ENCODE measurements at places on chromosomes 11 and 22.

GRCh38 chr22:32858957-32859356 lies 57.5 kb downstream of the TIMP3 start:
- DNase-seq: no peak

DNA sequence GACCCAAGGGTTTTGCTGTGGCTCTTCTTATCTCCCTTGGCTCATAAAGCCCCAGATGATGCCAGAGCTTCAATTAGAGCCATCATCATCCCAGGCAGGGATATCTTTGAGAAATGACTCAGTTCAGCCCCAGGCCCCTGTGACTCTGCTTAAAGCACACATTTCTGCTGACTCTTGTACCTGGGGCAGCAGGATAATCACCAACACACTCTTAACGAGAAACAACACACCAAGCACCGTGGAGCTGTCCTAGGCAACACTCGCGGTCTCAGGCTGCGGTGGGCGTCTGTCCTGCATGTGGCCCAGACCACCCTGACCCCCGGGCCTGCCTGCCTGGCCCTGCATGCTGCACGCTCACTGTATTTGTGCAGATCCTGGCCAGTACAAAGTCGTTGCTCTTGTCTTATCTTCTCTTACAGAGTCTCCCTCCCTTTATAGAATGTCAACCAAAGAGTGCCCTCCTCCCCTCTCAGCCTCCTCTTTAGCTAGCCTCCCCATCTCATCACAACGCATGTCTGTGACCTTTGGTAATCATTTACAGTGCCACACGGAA lies 114.2 kb upstream of the PARVA start:
- no peak for DNase-seq

- DNase-seq: no peak
Observed at GRCh38 chr11:83069441-83070043, 2.2 kb downstream of the RAB30 start.

DNA sequence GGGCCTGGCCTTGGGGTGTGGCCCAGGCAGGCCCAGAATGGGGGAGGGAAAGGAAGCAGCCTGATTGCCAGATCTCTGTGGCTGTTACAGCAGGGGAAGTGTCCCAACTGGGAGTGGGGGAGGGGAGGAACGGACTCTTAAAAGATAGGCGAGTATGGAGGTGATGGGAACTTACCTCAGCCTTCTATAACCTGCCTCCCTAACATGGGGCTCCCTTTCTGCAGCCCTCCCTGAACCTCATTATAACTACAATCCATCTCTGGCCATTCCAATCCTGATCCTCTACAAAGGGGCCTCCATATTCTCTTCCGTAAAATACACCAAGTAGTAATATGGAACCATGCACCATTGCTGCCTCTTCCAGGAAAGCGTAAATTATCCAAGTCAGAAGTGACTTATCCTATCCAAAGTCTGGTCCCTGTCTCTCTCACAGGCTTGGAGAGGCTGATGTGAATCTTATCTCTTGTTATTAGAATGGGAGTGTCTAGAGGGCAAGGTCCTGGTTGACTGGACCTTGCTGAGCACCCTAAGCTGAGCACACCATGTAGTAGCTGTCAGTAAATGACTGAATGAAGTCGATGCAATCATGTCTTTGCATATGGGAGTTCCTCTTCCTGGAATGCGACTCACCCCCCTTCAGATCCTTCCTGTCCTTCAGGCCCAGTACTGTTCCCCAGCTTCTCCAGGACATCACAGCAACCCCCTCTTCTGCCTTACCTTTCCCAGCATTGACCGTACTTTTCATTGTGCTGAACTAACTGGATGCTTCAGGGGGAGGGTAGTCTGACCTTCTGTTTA lies 5.9 kb downstream of the RHOG start:
- DNase-seq: no peak

GRCh38 chr11:118652681-118653181 lies 26.7 kb downstream of the TREH start:
- no peak for DNase-seq

- DNase-seq: no peak
Observed at GRCh38 chr11:95418916-95419315, 187.9 kb upstream of the SESN3 start.

DNA sequence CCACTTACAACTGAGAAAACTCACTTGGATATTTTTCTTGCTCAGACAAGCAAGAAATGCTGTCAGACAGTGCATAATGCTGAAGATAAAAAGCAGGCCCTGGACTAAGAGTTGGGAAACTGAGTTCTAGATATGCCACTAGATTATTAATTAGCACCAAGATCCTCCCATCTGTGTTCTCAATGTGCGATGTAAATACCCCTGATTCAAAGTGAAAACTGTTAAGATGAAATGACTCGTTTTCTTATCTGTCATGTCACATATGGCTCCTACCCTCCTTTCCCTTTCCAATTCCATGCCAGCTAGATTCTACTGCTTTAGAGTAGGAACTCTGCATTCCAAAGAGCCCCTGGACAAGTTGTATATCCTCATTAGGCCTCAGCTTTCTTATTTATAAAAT lies 88.9 kb upstream of the CLNS1A start:
- DNase-seq: no peak

- DNase-seq: no peak
Observed at GRCh38 chr22:45262931-45263462, 21.8 kb upstream of the UPK3A start.

GRCh38 chr22:48342016-48342415 lies 1485.7 kb downstream of the BRD1 start:
- no peak for DNase-seq

DNA sequence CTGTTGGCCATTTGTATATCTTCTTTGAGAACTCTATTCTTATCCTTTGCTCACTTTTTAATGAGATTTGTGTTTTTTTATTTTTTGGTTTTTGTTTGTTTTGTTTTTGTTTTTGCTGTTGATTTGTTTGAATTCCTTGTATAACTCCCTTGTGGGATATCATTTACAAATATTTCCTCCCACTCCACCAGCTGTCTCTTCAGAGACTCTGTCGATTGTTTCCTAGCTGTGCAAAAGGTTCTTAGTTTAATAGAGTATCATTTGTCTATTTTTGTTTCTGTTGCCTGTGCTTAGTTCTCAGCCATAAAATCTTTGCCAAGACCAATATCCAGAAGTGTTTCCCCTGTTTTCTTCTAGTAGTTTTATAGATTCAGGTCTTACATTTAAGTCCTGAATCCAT lies 82.4 kb downstream of the ARHGAP32 start:
- DNase-seq: no peak

GRCh38 chr11:3617990-3618389 lies 23.8 kb downstream of the ART5 start:
- DNase-seq: no peak

GRCh38 chr22:36546092-36546804 lies 17.3 kb upstream of the EIF3D start:
- DNase-seq: peak; percentile 32

DNA sequence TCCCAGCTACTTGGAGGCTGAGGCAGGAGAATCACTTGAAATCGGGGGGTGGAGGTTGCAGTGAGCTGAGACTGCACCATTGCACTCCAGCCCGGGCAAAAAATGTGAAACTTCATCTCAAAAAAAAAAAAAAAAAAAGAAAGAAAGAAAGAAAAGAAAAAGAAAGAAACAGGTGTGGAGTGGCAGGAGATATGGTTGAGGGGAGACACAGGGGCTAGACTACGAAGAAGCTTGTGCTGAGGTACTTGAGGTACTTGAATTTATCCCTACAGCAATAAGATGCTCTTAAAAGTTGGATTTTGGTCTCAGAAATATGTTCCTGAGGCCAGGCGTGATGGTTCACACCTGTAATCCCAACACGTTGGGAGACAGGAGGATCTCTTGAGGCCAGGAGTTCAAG lies 2.2 kb upstream of the MAJIN start:
- DNase-seq: no peak

- no peak for DNase-seq
Observed at GRCh38 chr22:24810043-24810749, 4.2 kb downstream of the SGSM1 start.

GRCh38 chr11:5460983-5461621 lies 12.0 kb downstream of the OR51I2 start:
- DNase-seq: no peak

DNA sequence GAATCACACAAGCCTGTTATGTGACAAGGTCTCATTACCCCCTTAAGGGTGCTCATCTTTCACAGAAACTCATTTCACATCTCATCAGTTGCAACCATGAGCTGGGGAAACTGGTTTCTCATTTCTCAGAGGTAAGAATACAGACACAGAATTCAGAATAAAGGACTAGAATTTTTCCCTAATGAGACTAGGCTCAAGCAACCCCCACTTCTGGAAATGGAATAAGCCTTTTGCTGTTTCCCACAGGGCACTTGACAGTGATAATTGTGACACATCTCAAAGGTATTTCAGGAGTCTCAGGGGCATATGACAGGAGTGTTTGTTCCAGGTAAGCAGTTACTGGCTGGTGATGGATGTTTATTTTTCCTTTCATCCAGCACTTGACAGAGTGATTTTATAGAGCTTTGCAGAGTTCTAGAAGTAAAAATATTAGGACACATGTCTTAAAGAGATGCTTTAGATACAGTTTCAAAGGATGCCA lies 112.9 kb upstream of the DDI1 start:
- DNase-seq: no peak

- no peak for DNase-seq
Observed at GRCh38 chr11:68303083-68303482, 9.3 kb upstream of the LRP5 start.
